ENCODE measurements at places on chromosomes 5 and 9. TPM values are rescaled to one million over a fixed set of nuclear protein-coding genes. Genes with fewer than 3 reads are reported as not detected.

- H3K36me3 ChIP-seq: no peaks in the 10 kb centered on the region
- no peak for DNase-seq
- no peaks in the 10 kb centered on the region for H3K4me1 ChIP-seq
- peaks cover 8% of the 10 kb centered on the region for H3K27me3 ChIP-seq
- no peak overlapping the region for H3K27ac ChIP-seq
Measured at GRCh38 chr9:68961587-68961986, 52.3 kb downstream of the PRKACG start.

The PCDHGA11 gene
- 0.55 TPM for total RNA-seq

The SH2D3C gene
- 23.9 TPM for total RNA-seq

GRCh38 chr5:56523790-56524575 is 290.9 kb upstream of the ANKRD55 start:
- H3K36me3 ChIP-seq: no peaks in the 10 kb centered on the region
- H3K27me3 ChIP-seq: peaks cover 9% of the 10 kb centered on the region
- no peak overlapping the region for H3K4me3 ChIP-seq
- H3K4me1 ChIP-seq: no peaks in the 10 kb centered on the region

DNA sequence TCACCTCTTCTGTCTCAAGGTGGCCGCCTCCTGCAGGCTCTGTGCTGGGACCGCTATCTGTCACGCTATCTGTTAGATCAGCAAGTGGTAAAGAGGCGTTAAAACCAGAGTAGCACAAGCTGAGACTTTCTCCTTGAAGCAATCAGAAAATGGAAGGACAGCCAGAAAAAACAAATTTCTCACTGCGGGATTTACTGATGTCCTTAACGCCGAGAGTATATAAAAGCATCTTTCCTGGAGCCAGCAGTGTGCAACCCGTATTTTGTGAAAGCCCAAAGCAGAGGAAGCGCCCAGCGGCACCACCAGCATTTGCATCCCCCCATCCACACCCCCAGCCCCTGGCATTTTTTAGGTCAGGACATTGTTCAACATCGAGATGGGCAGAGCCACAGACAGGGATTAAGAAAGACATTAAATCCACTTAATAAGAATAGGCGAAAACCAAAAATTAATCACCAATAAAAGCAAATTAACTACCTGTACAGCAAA is 48.6 kb downstream of the DUSP1 start:
- no peaks in the 10 kb centered on the region for H3K36me3 ChIP-seq
- peak overlapping the region; percentile 37 for H3K27ac ChIP-seq
- H3K4me1 ChIP-seq: peaks cover 20% of the 10 kb centered on the region

DNA sequence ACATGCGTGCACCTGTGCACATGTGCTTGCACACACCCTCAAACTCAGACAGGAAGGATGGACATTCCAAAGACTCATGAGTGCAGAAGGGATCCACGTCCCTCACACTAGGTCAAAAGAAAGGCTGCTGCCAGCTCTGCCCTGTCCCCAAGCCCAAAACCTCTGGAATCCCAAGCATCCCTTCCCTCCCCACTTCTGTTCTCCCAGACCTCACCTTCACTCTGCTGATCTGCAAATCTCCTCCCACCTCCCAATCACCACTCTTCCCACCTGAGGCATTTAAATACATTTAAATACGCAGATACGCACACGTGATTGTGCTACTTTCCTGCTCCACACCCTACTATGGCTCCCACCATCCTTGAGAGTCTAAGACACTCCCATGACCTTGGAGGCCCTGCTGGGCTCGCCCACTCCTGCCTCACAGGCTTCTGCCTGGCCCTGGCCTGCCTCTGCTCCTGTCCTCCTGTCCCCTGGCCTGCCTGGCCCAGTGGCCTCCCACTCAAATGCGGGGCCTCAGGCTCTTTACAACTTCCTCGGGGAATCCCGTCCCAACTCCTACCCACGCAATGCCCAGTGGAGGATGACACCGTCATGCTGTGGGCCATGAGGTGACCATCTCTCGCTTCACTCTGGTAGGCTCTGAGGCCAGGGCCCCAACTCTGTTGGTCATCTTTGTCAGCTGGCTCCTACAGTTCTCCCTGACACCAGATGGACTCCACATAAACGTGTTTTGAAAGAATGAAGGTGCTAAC is 478.4 kb upstream of the DAP start:
- H3K27me3 ChIP-seq: no peaks in the 10 kb centered on the region
- H3K4me1 ChIP-seq: peaks cover 20% of the 10 kb centered on the region
- H3K36me3 ChIP-seq: peaks cover 15% of the 10 kb centered on the region
- no peak overlapping the region for H3K4me3 ChIP-seq
- no peak overlapping the region for H3K27ac ChIP-seq

DNA sequence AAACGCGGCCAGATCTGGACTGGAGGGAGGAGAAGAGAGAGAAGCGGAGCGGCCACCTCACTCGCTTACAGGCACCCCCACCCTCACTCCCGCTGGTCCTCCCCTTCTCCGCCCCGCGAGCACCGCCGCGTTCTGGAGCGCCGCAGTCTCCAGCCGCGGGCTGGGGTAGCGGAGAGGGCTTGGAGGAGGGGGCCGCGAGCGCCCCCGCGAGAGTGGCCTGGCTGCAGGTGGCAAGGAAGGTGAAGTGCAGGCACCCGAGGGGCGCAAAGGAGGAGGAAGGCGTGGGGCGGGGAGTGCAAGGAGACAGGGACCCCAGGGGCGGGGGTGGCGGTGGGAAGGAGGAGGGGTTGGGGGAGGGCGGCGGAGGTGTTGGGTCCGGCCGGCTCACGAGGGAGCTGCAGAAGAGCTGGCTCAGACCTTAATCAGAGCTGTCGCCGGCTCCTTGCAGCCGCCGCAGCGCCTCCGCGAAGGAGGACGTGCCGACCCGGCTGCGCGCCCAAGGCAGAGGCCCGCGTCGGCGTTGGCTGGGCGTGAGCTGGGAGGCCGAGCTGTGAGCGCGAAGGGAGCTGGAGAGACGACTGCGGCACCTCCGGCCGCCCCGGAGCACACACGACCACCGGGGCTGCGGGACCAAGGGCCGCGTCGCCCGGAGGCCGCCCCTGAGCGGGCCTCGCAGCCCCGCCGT is at the start of gene DMRT3:
DMRT3 (plus strand) TSS at position 398 of the 685 bp plus-strand sequence. CDS start 347 bp downstream, outside the sequence.
- DNase-seq: no peak
- no peaks in the 10 kb centered on the region for H3K4me1 ChIP-seq

DNA sequence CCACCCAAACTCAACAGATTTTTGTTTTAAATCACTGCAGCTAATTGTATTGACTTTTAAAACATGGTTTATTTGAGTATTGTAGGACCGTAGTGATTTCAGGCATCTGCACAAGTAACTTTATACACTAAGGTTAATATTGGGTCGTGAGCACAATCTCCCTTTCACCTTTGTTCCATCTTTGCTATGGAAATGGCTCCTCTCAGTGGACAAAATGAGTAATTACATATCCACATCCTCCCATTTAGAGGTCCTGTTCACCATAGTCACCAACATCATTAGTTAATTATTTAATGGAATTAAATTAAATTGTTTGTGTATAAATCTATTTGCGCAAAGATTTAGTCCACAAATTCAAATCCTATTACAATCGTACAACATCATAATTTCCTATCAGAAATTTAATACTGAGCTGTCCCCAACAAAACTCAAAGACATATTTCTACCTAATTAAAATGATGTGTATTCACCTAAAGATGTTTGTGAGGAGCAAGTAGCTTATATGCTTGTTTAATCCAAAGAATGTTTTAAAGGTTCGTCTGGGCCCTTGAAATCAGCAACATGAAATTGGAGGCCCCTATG is 173.0 kb upstream of the DAPK1 start:
- peaks cover 9% of the 10 kb centered on the region for H3K4me1 ChIP-seq
- H3K27me3 ChIP-seq: no peaks in the 10 kb centered on the region
- H3K4me3 ChIP-seq: no peak overlapping the region
- H3K27ac ChIP-seq: no peak overlapping the region
- DNase-seq: no peak

All from natural killer cell treated with Interleukin-12 subunit alpha and Interleukin-12 subunit beta and Interleukin-15 and Interleukin-18, amount 100 ng/mL, for 72 hours (primary cell).